SK-MEL-5 (cell line): ENCODE measurements at places on chromosomes 7 and 10. TPM values are rescaled to one million over a fixed set of nuclear protein-coding genes. Genes with fewer than 3 reads are reported as not detected.

DNA sequence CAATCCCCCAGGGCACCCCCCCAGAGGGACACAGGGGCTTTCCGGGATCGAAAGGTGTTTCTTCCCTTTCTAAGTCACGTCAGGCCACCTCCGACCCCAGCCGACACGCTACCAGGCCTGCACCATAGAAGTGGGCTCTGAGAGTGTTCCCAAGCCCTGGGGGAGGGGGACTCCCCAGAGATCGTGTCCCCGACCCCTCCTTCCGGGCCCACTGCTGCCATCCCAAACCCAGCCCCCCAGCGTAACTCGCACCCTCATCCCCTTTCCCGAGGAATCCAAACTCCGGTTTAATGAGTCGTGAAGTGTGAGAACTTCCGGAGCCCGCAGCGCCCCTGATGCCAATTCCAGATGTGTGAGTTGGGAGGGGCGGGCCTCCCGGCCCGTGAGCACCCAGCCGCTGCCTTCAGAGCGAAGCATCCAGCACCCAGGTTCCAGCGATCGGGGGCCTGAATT, 11.3 kb downstream of the UNCX start:
- no peak for DNase-seq

- no peak for DNase-seq
Observed at GRCh38 chr7:1924258-1924817, 254.3 kb downstream of the ELFN1 start.

GRCh38 chr10:43206391-43207235, 60.3 kb downstream of the RASGEF1A start:
- DNase-seq: no peak

Gene VGF
- total RNA-seq: 848 and 983 TPM in 2 replicates

GRCh38 chr10:86251426-86251825, 115.2 kb downstream of the GRID1 start:
- DNase-seq: no peak

DNA sequence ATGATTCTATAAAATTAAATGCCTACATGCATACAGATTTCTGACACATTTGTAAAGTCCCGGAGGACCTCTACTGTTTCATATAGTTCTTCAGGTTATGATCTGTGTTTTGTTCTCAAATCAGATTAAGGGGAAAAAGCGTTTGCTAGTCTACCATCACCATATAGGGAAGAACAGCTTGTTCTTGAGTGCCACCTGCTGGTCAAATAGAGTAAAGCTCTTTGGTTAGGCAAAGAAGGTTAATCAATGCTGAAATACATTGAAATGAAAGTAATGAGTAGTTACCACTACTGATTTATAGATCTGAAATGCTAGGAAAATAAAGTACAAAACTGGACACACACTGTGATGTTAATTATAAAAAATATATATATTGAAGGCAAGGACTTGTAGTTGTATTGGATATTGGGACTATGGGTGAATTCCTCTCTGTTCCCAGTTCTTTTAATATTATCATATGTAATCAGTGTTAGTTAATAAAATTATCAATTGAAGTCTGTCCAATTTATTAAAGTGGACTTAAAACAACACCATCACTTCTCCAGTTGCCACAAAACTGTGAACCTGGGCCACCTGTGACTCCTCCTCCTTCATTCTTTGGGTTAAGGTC, 72.6 kb upstream of the PDLIM1 start:
- DNase-seq: peak; percentile 74

DNA sequence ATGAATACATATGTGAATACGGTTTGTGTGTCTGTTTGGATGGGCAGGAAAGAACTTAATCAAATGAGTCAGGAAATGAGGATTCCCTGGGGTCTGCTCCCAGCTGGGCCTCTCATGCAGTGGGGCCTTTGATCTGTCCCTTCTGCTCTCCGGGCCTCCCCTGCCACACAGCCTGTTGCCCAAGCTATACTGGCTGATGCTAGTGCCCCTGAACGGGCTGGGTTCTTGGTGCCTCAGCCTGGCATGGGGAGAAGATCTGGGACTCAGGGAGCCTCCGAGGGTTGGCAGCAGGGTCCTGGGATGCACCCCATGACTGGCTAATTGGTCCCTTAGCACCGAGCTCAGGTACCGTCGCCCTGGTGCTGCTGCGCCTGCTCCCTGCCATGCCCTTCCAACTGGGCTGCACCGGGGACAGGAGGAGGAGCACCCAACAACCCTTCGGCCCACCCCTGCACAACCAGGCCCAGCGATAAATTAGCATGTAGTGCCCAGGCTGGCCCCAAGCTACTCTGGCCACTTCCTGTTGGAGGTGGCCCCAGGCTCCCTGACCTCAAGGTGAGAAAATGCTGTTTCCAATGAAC, 59.9 kb upstream of the DUSP5 start:
- DNase-seq: no peak

GRCh38 chr10:35215107-35215506, 88.5 kb downstream of the CREM start:
- no peak for DNase-seq

DNA sequence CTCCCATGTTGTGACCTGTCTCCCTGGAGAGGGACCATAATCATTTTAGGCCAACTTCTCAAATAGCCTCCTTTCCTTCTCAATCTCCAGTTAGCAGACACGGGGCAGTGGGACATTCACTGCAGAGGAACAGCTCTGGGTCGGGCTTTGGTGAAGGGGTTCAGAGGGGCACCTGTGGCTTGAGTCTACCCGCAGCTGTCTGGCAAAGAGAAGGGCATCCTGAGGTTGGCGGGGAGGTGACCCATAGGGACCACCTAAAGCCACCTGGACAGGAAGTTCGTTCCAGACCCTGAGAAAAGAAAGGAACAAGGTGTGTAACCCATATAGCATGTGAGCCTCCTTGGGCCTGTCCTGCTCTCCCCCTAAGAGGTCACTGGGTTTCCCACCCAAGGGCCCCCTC, 155.0 kb downstream of the OAT start:
- no peak for DNase-seq

Gene HOGA1
- 2.1 and 3.9 TPM in 2 replicates for total RNA-seq

DNA sequence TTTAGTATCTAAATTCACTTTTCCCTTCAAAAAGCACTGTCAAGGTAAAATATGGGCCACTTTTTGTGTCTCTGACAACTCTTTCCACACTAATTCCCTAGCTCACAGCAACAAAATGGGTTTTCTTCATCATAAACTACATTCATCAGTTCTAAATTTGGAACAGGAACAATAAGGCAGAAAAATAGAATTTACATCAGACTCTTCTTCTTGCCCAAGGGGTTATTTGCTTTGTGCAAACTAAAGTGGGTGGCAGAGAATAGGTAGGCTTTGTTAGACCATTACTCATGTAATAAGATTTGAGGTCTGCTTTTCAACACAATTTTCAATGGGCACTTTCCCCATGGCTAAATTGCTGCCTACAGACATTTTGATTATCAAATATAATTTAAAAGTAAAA, 17.6 kb upstream of the PPP1R17 start:
- DNase-seq: no peak

GRCh38 chr10:50679149-50679548, 55.4 kb upstream of the SGMS1 start:
- no peak for DNase-seq

Gene CALML5
- total RNA-seq: not detected in 2 replicates

DNA sequence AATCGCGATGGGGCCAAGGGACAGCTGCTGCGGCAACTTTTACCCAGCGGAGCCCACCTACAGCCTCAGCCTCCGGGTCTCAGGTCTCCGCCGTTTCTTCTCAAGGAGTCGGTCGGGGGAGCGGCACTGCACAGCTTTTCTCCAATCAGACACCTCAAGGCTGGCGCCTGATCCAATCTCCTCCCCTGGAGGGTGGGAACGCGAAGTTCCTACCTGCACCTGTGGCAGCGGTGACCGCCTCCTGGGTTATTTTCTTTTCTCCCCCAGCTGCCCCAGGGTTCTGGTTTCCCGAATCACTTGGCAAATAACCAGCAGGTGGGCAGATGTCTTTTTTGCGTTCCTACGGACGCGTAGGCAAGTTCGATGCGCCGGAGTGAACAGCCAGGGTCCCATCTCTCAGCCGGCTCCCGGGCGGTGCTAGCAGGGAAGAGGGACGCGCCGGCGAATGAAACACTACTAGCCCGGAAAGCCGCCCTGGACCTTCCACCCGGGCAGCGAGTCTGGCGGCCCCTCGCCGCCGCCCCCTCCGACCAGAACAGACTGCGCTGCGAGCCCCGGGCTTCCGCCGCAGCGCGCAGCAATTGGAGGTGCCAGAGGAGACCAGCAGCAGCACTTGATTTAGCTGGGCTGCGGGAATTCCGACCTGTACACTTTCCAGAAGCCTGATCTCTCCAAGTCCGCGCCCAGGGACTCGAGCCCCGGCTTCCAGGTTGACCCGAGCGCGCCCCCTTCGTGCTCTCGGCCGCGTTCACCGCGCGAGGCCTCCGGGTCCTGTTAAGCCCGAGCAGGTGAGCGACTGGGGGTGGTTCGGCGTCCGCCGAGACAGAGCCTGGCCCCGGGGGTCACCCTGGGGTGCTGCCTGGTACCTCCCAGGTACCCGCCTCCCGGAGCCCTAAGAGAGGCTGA, at the start of gene PRR15:
Gene PRR15, plus strand, starts transcription at position 246 of the 906 bp plus-strand sequence. CDS start 2,495 bp downstream, outside the sequence.
- no peak for DNase-seq

DNA sequence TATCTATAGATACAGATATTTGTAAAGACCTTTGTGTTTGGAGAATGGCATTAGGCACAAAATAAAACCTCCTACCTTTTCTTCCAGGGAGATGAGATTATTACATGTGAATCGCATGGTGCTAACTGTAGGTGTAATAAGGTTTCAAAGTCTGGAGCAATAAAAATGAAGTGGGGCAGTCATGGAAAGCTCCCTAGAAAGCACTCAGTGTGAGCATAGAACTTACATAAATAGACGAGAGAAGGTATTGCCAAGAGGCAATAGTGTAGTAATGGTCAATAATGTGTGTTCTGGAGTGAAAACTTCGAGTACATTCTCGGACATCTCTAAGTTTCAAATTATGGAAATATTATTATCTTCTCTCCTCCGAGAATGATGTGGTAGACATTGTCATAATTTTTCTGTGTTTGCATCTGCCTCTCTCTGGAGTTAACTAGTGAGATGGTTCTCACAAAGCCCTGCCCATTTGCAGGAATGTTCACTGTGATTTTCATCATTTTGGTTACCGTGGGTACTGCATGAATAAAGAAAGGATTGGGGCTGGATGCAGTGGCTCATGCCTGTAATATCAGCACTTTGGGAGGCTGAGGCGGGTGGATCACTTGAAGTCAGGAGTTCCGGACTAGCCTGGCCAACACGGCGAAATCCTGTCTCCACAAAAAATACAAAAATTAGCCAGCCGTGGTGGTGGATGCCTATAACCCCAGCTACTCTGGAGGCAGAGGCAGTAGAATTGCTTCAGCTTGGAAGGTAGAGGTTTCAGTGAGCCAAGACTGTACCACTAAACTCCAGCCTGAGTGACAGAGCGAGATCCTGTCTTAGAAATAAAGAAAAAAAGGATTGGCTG, 10.6 kb downstream of the VIM start:
- DNase-seq: peak; percentile 70

- DNase-seq: no peak
Observed at GRCh38 chr10:132239126-132240031, 52.6 kb downstream of the DPYSL4 start.

GRCh38 chr10:117968354-117969182, 78.2 kb downstream of the RAB11FIP2 start:
- DNase-seq: no peak

Gene SPDYE2B
- not detected in 2 replicates for total RNA-seq

DNA sequence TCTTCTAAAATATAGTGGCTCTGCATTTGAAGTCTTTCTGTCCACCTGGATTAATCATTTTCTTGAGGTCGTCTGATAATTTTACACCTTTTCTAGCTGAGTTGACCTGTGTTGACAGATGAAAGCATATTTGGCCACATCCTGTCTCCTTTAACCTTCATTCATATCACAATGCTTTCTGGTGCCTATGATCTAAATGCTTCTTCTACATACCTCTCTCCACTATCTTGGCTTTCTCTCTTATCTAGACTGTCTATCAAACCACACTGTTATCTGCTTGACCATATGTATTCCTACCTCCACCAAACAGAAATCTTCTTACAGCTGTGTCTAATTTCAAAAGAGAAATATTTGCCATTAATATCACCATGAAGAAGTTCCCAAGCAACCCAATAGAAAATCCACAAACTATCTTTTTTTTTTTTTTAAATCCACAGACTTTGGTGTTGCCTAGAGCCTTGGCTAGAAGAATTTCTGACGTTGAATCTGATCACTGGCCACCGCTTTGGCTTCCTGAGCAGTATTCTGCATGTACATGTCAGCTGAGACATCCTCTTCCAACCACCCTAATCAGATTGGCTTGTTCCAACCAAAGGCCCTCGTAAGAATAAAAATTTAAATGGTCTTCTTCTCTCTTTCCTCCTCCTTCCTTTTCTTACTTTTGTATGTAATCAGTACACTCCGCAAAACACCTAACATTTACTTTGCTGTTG, 66.3 kb upstream of the SP4 start:
- no peak for DNase-seq

GRCh38 chr7:94697035-94697974, 41.4 kb upstream of the SGCE start:
- DNase-seq: peak; percentile 84

GRCh38 chr7:95794917-95795515, 22.7 kb downstream of the DYNC1I1 start:
- peak; percentile 83 for DNase-seq

DNA sequence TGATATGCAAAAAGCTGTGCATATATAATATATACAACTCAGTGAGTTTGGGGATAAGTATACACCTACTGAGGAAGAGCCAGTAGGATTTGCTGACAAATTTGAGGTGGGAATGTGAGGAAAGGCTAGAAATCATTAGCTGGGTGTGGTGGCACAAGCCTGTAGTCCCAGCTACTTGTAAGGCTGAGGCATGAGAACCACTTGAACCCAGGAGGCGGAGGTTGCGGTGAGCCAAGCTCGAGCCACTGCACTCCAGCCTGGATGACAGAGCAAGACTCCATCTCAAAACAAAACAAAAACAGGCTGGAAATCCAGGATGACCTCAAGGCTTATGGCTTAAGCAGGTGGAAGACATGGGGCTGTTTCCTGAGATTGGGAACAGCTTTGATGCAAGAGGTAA, 10.6 kb upstream of the PLEKHS1 start:
- DNase-seq: no peak

Gene CYP3A4
- not detected in 2 replicates for total RNA-seq

Gene CHST15
- not detected in 2 replicates for total RNA-seq

DNA sequence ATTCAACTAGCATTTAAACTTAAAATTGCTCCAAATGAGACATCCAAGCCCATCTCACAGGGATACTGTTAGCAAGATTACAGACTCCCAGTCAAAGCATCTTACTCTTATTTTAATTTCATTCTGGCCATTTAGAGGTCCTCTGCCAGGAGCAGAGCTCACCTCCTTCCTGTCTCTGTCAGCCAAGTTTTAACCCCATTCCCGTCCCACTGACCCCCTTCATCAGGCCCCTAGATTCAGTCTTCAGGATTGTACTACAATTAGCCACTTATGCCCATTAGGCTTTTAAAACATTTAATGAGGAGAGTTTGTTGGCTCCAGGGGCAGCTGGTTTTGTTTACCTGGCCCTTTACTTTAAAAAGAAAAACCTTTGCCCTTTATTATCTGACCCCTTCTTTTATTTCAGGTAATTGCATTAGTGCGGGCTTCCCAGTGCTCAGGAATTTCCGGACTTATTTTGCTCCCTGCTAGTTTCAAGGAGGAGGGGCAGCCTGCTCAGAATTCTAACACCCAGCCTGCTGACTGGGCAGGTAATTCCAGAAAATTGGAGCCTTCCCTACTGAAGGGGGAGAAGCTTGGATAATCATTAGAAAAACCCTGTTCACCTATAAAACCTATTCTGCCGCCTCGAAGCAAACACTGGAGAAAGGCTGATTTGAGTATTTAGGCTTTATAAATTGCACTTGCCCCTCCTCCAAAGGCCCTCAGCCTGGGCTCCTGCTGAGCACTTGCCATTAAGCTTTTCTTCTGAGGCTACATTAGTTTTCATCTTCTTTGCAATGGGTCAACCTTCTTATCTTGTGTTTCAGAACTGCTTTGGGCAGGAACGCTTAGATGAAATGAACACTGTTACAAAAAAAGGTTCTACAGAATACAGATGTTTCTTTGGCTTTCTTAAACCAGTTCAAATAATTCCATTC, 200.5 kb upstream of the HPS1 start:
- no peak for DNase-seq

Gene VWDE
- total RNA-seq: 0.16 and 0.32 TPM in 2 replicates
